AG20443 (cell line): ENCODE measurements at places on chromosomes 11 and 22.
A peak's percentile ranks its signal among the peaks of the same experiment; 100 is the strongest.

DNA sequence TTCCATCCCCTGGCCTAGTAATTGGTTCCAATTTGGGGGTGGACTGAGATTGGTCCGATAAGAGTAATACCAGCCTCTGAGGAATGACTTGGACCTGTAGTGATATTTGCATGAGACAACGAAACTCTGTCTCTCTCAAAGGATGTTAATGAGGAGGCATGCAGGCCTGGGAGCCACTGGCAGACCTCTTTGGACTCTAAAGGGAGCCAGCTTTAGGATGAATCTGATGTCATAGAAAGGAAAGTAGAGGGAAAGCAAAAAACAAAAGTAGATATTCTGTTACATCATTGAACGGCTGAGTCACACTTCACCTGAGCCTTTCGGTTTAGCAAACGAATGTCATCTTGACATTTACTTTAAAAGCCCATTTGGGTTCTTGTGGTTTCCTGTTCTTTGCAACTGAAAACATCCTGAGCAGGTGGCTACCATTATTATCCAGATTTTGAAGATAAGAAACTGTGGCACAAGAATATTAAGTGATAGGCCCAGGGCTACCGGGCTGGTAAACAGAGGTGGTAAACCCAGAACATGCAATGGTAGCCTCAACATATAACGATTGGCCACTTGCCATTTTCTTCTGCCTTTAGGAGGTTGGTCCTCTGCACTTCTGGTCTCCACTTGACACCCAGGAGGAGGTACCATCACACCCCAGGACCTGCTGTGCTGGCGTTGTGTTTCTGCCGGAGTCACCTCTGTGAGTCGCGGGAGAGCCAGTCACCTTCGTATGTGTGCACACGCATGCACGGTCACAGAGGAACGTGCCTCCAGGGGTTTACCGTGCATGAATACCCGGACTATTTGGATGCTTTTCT lies 42.7 kb downstream of the RTL6 start:
- no peak for DNase-seq

- no peak for DNase-seq
These were observed 6.0 kb upstream of the FGF3 start for GRCh38 chr11:69825037-69825834.

GRCh38 chr22:47055921-47056320 lies 293.5 kb downstream of the TBC1D22A start:
- DNase-seq: no peak

GRCh38 chr11:124581817-124582216 lies 12.0 kb downstream of the OR8A1 start:
- DNase-seq: no peak

- no peak for DNase-seq
These were observed 345.0 kb upstream of the CCDC179 start for GRCh38 chr11:23205156-23205871.

- DNase-seq: no peak
These were observed 18.4 kb downstream of the PARVB start for GRCh38 chr22:44042249-44043218.

- DNase-seq: no peak
These were observed 31.1 kb downstream of the SGSM3 start for GRCh38 chr22:40401532-40401931.

GRCh38 chr11:60840470-60841430 lies 1.2 kb upstream of the CCDC86 start:
- peak; percentile 91 for DNase-seq

DNA sequence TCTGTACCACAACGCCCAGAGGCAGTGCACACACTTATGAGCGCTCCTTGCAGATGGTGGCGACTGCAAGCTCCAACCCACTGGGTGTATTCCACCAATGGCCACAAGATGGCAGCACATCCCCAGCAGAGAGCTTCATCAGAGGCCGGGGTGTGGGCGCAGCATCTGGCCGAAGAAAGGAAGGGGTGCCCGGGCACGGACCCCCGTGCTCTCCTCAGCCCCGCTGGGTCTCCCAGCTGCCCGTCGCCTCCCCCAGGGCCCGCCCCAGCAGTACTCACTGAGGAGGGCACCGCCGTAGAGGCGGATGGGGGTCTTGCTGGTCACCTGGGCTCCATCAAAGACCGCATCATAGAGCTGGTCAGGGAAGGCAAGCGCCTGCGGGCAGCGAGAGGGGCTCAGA lies 14.2 kb downstream of the TP53I11 start:
- peak; percentile 87 for DNase-seq

DNA sequence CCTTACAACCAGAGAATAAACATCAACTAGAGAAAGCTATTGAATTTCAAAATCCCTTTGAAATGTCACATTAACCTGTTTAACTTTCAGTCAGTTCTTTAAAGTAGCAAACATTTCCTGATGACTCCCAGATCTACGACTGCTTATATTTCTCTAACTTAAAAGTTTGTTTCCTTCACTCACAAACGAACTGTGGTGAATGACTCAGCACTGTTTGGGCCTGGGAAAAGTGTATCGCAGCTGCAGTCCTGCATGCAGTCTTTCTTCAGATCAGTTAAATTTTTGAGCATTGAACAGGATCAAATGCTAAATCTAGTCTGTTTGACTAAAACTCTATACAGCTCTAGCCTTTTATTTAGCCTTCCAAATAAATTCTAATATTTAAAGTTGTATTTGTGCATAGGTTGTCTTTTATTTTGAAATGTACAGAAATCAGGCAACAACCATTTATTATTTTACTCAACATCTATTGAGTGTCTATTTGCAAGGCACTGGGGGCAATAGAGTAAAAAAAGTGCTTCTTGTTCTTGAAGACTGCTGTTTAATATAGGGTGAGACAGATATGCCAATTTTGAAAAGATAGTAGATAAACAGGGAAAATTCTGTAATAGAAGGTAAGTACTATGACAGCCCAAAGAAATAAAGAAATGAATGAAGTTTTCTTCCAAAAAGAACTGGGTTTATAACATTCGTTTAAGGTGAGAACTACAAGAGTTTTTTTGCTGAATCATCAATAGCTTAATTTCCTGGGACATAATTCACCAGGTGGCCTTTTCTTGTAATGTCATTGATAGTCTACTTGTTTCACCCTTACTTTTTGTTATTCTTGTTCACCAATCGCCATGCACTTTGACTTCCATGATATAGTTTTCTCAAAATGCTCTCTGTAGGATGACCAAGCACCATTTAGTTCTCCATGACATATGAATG lies 235.4 kb downstream of the METTL15 start:
- peak; percentile 67 for DNase-seq

DNA sequence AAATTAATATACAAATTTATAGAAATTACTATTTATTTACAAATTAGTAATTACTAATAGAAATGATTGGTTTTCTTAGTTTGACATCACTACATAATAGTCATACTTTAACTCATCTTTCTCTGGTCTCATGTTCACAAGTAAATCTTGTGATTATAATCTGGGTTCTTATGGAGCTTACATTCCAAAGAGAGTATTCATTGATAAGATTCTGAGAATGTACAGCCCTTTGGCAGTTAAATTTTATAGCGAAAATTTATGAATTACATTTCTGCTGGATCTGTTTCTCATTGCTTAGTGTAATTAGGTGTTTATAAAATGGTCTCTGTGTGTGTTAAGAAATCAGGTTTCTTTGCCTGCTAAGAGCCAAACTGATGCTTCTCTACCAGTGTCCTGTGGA lies 175.2 kb downstream of the TMEM135 start:
- no peak for DNase-seq

- peak; percentile 96 for DNase-seq
These were observed at the start of gene CREBZF for GRCh38 chr11:85664615-85665481. CREBZF (minus strand) TSS chr11:85665129; CDS start chr11:85664875, 254 bp downstream.

- no peak for DNase-seq
These were observed 20.0 kb downstream of the KCNJ4 start for GRCh38 chr22:38435010-38435409.

- DNase-seq: peak; percentile 16
These were observed 1.7 kb downstream of the PDE3B start for GRCh38 chr11:14645015-14645912.

DNA sequence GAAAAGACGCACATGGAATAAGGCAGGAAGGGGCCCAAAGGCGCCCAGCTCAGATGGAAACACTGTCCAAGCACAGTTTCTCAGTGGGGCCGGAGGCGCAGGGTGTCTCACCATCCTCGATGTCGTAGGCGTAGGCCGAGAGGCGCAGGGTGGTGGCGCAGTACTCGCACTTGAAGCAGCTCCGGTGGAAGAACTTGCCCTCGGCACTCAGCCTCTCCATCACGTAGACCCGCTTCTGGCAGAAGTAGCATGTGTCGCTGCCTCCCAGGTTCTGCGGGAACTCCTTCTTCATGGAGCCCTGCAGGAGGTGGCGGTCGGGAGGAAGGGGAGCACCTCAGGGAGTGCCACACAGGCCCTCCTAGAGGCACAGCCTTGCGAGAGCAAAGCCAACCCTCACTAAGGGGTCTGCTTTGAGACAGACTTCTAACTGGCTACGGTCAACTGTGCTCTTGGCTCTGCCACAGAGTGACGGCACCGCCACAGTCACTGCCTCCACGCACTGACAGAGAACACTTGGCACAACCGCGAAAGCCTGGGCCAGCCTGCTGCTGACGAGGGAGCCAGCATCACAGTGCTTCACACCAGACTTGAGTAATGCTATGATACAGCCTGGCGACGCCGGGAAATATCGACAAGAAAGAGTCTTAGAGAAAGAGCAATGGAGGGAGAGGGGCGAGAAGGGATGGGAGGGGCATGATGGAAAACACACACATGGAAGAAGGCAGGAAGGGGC lies 97.6 kb upstream of the BID start:
- DNase-seq: no peak

GRCh38 chr11:48105096-48105990 lies 111.3 kb upstream of the OR4B1 start:
- DNase-seq: no peak

GRCh38 chr11:117903505-117904382 lies 25.5 kb downstream of the TMPRSS13 start:
- no peak for DNase-seq

DNA sequence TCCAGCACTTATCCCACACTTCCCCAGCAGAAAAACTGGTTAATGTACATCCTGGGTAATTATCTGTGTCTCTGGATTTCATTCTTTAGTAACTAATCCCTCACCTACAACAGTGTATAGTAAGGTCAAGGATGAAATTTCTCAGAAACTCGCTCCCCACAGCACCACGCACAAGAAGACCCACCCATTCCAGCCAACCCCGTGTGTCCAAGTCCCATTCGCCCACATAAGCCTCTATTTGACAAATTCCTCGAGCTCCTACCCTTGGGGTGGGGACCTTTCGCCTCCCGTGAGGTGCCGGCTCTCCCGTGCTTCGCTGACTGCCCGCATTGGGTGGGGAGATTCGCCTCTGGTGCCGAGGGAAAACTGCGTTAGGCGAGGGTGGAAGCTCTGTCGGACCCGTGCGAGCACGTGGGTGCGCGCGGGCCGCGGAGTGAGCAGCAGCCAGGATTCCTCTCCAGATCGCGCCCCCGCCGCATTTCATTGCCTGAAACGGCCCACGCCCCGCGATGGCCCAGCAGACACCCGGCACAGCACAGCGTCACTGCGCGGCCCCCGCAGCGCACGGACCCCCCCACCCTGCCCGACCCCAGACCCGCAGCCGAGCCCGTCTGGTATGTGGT lies 866 bp downstream of the EXPH5 start:
- peak; percentile 52 for DNase-seq
